ENCODE measurements at places on chromosomes 7 and 10.

DNA sequence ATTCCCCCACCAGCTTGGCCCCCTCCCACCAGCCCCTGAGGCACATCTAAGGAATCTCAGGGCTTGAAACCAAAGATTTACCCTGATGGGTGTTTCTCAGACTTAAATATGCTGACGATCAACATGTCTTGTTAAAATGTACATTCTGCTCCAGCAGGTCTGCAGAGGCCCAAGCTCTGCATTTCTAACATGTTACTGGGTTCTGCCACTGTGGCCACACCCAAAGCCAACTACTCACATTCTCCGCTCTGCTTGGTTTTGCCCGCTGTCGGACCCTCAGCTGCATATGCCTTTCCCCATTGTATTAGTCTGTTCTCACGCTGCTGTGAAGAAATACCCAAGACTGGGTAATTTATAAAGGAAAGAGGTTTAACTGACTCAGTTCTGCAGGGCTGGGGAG is 8.9 kb downstream of the PIP4K2A start:
- DNase-seq: no peak

DNA sequence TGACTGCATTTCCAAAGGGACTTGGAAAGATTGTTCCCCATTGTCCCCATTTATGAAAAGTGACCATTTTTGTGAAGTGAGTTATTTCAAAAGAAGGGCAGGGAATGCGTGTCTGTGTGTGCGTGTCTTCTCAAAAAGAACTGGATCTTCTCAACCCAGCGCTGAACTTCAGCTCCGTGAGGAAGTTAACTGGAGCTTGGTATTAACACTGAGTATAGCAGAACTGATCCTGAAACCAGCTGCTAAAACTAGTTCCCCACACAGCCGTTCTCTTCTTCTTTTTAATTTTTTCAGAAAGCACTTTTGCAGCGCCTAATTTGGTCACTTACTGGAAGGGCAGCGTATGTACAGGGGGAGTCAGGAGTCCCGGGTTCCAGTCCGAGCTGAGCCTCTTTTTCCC is 45.8 kb upstream of the PLEKHA1 start:
- no peak for DNase-seq

GRCh38 chr10:84574102-84574501 is 245.7 kb downstream of the CCSER2 start:
- no peak for DNase-seq

DNA sequence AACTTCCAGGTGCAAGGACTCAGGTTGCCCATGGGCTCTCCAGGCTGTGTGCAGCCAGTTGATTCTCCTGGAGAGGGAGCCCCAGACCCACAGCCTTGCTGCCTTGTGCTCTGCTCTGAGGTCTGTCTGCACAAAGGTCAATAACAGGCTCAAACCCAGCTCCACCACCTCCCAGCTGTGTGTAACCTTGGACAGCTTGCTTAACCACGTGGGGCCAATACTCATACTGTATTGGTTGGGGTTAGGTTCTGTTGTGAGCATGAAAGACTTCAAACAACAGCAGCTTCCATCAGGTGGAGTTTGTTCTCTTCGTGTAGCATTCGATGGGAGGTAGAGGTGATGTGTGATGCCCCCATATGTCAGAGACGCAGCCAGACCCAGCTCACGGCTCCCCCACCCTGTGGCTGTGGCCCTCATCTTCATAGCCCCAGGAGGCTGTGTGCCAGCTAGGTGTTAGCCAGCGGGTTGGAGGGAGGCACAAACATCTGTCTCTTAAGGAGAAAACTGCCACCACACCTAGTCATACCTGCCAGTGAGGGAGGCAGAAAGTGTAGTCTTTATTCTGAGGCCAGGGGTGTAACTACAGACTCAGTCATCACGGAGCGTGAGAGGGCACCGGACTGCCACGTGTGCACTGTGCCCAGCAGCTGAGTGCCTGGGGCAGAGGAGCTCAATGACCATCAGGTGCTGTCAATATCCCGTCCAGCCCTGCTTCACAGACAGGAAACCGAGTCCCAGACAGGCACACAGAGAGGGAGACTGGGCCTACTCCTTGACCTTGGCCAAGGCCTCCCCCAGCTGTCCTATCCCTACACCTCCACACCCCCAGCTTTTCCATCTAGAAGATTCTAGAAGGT is 8.1 kb upstream of the POLD2 start:
- DNase-seq: no peak

- DNase-seq: no peak
Measured at GRCh38 chr10:36271627-36272340, 629.7 kb upstream of the FZD8 start.

GRCh38 chr7:1691601-1692514 is 21.8 kb downstream of the ELFN1 start:
- peak; percentile 80 for DNase-seq

- peak; percentile 54 for DNase-seq
Measured at GRCh38 chr10:132687181-132687892, 98.6 kb downstream of the NKX6-2 start.

GRCh38 chr7:13257661-13258060 is 570.2 kb downstream of the ARL4A start:
- DNase-seq: no peak

DNA sequence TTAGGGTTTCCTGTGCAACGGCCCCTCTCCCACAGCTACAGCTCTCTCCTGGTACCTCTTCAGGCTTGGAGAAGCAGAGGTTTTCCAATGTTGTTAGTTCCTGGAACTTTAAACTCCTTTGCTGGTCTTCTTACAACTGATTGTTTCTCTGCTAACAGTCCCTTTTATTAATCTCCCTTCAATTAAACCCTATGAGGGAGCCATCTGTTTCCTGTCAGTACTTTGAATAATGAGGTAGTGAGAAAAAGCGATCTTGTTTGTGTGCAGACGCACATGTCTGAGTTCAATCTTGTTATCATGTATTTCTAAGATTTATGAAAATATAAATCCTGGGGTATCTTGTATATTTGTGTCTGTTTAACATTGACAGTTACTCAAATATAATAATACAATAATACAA is 102.4 kb downstream of the MDFIC start:
- no peak for DNase-seq

- DNase-seq: no peak
Measured at GRCh38 chr7:139620676-139621344, 97.3 kb downstream of the CLEC2L start.

- no peak for DNase-seq
Measured at GRCh38 chr7:77362905-77363304, 53.2 kb downstream of the GSAP start.

DNA sequence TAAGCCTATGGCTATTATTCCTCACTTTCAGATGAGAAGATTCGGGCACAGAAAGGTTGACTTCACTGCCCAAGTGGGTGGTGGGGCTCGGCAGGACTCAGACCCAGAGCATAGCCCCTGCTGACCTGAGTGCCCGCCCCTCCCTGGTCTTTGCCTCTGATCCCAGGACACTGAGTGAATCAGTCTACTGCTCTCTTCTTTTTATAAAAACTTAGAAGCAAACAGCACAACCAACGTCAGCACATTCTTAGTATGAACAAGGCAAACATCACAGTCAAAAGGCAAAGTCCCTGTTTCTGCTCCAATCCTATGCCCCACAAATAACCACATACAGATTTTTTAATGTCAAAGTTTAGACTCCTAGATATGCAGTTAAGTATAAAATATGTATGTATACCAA is 237.8 kb downstream of the ZMYND11 start:
- DNase-seq: no peak

DNA sequence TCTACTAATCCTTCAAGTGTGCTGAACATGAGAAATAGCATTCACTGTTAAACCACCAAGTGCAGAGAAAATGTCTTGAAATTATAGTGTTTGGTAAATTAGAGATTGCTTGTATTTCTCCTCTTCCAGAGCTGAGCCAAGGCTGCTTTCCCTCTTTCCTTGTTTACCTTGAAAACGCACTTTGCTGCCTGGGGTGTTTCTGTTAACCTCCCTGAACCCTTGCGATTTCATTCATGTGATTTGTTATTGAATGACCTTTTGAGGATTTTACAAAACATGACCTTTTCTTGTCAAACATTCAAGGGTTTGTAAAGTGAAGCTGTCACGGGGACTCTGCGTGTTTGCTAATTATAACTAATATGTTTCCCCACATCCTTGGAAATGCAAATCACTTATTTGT is 169.4 kb downstream of the LRMDA start:
- DNase-seq: no peak

GRCh38 chr10:29203432-29203831 is 85.4 kb upstream of the LYZL1 start:
- DNase-seq: no peak

- no peak for DNase-seq
Measured at GRCh38 chr10:47349941-47350371, 1.8 kb downstream of the RBP3 start.

- no peak for DNase-seq
Measured at GRCh38 chr10:7084280-7085005, 326.4 kb downstream of the SFMBT2 start.

GRCh38 chr7:16395121-16395520 is 26.2 kb downstream of the CRPPA start:
- DNase-seq: no peak

GRCh38 chr10:29617880-29618340 is 16.9 kb downstream of the SVIL start:
- DNase-seq: peak; percentile 87

DNA sequence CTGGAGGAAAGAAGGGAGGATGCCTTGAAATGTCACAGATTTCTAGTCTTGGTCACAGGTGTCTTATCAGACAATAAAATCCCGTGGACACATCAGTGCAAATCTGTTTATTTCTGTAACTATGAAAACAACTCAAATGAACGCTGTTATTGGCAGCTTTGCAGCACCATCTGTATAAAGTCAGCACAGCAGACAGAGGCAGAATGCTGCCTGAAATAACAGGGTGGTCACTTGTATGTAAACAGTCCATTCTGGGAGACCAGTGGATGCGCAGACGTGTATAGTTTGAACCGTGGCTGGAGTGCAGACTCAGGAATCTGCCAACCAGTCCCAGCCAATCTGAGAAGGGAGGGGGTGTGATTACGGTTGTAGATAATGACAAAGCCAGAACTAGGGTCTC is 54.8 kb downstream of the SEC23IP start:
- DNase-seq: no peak

DNA sequence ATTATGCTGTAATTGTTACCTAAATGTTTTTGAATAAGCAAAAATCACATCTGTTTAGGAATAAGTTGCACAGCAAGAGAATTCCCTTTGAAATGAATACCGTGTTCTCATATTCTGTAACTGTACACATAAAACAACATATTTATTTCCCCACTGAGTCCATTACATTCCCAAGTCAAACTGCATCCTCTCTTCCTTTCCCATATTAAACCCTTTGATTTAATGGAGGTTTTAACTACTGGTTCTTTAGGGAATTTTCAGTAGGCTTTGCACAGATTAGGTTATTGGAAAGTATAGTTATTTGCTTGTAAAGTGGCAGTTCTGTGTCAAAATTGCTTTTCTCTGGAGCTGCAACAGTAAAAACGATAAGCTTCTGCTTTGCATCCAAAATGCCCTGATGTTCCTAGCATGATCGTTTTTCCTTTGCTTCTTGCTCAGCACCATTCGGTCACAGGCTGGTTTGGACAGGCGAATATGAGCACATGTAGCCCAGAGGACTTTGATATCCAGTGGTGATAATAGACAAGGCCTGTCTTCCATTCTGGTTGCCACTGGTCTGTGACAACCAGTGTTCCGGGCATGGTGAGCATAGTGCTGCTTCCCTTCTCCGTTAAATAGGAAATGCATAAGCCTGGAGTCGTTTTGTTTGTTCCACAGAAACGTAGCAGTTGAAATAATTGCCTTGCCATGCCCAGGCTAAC is 696.1 kb downstream of the AUTS2 start:
- DNase-seq: no peak

DNA sequence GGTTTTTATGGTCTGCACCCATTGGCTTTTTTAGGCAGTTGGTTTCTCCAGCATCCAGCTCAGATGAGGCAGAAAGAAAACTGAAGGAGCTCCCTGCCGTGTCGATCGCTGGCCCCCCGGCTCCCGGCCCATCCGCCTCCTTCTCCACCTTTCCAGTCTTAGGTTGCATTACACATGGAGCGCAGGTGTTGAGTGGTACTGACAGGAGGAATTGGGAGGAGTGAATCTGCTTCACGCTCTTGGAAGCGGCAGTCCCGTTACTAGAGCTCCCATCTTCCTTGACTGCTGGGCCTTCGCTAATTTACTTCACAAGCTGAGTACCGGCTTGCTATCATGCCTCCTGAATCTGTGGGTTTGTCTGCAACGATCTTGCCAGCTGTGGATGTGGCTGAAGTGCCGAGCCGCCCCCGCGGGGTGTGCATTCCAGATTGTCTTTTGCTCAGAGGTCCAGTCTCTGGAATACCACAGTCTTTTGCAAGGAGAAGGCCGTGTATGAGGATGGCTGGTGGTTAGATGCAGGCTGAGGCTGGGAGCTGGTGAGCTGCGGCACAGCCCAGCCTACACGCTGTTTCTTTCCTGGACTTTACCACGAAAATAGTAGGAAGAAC is 17.1 kb downstream of the IQCE start:
- no peak for DNase-seq

DNA sequence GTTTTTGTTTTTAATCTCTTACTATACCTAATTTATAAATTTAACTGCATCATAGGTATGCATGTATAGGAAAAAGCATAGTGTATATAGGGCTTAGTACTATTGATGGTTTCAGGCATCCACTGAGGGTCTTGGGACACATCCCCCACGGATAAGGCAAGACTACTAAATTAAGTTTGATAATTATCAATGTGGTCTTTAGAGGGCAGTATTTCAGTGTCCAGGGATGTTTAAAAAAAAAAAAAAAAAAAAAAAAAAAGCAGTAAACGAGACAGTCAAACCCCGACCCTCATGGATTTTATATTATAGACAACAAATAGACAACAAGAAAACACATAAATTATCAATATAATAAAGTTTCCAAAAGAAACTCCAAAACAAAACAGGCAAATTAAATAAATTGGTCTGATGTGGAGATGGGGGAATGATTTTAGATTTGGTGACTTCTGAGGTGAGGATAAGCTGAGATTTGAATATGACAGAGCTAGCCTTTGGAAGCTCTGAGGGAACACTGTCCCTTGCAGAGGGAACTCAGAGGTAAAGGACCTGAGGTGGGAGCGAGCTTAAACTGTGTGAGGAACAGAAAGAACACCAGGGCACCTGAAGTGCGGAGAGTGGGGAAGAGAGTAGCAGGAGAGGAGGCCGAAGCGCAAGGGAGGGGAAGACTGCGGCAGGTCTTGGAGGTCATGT is 14.8 kb downstream of the ACSM6 start:
- DNase-seq: no peak

DNA sequence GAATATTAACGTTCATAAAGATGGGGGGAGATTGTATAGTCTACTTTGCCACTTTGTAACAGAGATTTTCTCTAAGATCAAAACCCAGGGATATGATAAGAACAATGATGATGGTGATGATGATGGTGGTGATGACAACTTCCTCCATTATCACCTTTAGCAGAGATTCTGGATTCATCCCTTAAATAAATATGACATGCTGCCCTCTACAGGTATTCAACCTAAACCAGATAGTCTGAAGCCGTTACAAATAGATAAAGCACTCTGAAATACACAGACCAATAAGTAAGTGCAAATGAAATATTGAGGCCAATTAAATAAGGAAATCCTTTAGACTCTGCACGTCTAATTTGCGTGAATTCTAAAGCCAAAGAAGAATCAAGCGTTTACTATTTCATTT is 211.5 kb downstream of the CREB5 start:
- DNase-seq: no peak

- DNase-seq: peak; percentile 63
Measured at GRCh38 chr10:132562916-132563456, 25.4 kb downstream of the INPP5A start.

GRCh38 chr10:126153711-126154628 is 234.3 kb downstream of the ADAM12 start:
- no peak for DNase-seq

All from sigmoid colon (tissue), 7 donors.